ENCODE measurements at places on chromosomes 1 and 21.
A peak's percentile ranks its signal among the peaks of the same experiment; 100 is the strongest.

DNA sequence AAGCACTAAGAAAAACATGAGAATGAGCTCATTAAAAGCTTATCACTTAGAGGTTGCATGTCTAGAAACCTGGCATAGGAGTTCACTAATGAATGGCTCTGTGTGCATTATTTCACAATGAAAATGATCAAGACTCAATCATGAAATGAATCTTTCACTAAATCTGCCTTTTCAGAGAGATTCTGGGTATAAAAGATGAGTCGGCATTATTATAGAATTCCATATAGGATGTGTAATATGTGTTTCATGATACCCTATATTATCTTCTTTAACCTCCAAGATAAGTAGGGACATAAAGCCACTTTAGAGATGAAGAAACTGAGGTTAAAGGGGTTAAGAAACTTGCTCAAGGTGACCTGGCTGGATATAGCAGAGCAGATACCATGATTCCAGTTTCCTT lies 368.1 kb downstream of the DUSP10 start:
- DNase-seq = no peak

DNA sequence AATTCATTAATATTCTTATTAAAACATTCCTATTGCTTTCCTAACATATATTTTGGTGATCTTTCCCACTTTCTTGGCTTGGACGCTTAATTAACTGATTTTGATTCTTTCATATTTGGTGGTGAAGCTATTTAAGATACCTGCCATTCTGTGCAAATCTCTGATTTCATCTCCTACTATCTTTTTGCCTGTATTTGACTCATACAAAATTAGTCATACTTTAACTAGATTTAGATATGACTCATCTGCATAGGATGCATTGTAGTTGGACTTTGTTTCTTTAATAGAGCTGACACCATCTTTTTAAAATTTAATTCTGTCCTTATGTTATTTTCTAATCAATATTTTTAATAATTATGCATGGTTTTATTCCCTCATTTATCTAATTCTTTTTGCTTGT lies 93.8 kb upstream of the PLPPR4 start:
- DNase-seq = peak; percentile 34

- DNase-seq = peak; percentile 42
Observed at GRCh38 chr21:44800103-44800502, 1.5 kb downstream of the UBE2G2 start.

GRCh38 chr1:240635466-240636256 lies 23.7 kb upstream of the GREM2 start:
- no peak for DNase-seq

DNA sequence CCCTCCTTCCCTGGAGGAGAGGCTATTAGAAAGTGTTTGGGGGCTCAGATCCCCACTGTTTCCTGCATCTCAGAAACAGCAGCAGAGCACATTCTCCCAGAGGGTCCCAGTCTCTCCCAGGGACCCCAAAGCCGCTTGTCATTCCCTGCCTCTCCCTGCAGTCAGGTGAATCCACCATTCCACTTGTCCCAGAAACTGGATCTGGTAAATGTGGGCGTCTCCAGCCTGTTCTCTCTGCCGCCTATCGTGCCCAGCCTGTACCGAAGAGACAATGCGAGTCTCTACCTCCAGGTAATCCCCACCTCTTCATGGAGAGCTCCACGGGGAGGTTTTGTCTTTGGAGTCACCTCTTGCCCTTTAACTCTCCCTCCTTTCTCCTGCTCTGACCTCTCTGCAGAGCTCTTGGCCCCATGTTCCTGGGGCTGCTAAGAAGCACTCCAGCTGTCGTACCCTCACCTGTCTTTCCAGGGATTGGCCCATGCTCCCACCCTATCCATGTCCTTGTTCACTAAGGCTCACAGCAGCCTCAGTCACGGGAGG lies 26.9 kb downstream of the INAVA start:
- DNase-seq = no peak

DNA sequence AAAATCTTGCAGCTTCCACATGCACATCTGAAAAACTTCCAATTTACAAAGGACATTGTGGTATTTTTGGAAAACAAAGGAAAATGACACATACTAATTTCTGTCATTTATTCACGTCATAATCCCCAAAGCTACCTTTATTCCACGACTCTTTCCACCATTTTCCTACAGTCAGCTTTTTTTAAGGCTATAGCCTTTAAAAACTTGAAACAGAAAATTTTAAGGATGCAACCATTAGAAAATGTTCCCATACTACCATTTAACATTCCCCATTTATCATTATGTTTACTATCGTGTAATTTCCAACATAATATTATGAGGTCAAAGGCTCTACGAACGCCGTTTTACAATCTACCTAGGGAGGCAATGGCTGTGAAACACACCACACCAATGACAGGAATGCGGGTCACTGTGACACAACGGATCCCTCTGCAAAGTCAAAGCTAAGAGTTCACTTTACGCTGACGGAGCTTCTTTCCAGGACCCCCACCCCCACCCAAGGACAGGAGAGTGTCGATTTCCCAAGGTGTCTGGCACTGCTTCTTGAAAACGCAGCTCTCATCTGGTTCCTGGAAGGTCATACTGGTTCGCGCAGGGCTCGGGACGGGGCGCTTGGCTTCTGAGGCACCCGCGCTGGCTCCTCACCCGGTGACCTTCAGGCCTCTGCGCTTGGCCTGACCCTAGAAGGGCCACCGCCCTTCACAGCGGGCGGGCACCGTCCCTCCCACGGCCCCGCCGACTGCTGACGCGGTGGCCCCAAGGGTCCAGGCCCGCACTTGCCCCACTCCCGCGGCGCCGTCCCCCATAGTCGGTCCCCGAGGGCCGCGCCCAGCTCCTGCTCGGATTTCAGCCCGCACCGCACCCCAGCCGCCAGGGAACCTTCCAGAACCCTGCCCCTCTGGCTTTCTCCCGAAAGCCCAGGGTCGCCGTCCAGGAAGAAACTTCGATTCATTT lies 50.5 kb upstream of the ATF3 start:
- peak; percentile 46 for DNase-seq

DNA sequence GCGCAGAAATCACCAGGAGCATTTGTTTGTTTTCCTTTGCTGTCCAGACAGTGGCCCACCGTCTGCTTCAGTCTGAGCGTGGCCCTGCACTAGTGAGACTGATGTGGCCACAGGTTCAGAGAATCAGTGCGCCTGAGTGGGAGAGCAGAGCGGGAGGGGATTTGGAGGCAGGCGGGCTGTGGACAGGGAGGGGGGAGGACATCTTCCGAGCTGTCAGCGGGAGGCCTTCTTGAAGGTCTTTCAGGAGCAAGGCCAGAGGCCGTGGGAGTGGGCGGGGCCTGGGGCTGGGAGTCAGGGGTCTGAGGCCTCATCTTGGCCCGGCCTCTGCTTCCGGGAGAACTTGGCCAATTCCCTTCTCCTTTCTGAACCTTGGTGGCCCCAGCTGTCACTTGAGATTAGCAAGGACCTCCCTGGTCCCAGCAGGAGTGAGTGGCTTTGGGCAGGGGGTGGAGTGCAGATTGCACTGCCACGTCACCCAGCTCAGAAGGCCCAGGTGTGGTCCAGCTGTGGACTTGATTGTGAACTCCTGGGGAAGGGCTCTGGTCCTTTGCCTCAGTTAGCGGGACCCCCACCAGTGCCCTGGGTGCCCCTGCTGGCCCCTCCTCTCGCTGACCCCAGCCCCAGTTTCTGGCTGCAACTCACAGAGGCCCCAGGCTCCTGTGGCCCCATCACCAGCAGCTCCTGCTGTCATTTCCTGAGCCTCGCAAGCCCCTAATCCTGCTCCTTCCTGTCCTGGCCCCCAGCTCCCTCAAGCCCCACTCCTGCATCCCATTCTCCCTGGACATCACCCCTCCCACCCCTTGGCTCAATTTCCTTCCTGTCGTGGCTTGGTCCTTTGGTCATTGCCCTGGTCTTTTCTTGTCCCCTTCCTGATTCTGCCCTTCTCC lies 8.4 kb downstream of the TNFRSF1B start:
- no peak for DNase-seq

GRCh38 chr1:247833601-247834000 lies 8.1 kb downstream of the OR11L1 start:
- DNase-seq = no peak

GRCh38 chr1:231241750-231242149 lies 738 bp downstream of the GNPAT start:
- peak; percentile 52 for DNase-seq

- DNase-seq = no peak
Observed at GRCh38 chr1:50243939-50244338, 135.2 kb downstream of the ELAVL4 start.

DNA sequence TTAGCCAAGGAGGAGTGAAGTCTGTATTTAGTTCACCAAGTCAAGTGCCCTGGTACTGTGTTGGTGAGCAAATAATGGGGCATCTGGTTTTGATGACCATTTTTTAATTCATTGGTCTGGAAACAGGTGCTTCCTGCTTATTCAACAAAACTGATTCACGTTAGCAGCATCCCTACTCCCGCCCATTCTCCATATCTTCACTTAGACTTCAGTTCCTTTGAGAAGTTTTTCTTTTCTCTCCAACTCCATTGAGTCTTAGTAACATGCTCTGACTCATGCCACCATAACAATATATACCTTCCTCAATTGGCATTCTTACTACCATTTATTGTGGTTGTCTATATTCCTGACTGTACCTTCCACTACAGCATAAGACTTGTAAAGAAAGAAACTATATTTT lies 468.9 kb downstream of the DPYD start:
- no peak for DNase-seq

DNA sequence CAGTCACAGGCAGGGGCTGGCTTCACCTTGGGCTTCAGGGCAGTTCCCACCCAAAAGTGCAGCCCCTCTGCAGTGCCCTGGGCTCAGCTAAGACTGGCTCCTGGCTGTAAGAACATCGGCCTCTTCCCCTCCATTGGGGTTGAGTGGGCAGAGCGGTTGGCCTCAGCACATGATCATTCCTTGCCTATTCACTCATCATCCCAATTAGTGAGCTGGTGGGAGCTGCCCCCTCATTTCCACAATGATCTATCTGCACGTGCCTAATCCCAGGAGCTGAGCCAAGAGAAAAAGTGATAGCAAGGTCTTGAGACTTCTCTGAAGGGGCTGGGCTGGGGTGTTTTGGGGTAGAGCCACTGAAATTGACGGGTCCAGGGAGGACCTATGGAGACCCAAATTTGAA lies 133.6 kb downstream of the SYF2 start:
- DNase-seq = no peak

GRCh38 chr1:155320661-155321617 lies at the start of gene RUSC1:
Gene RUSC1, plus strand, starts transcription at chr1:155320894. Its CDS starts 880 bp downstream, at chr1:155321774.
- peak; percentile 74 for DNase-seq

DNA sequence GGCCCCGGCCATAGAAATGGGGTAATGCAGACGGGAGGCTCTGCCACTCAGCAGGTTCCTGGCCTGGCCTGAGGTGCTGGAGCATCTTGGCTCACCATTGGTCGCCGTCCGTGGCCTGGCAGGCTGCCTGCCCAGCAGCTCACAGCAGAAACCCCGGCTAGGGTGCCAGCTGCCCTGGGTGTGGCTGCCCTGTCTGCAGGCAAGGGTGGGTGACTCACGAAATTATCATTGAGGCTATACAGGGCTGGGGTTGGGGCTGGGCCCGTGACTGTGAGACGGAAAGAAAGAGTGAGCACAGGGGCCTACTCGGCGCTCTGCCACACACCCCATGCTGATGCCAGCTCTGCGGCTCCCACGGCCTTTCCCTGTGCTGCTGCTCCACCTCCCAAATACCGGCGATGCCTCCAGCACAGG lies 8.0 kb upstream of the PKP1 start:
- no peak for DNase-seq

GRCh38 chr1:15005116-15005515 lies 148.4 kb upstream of the TMEM51 start:
- no peak for DNase-seq

DNA sequence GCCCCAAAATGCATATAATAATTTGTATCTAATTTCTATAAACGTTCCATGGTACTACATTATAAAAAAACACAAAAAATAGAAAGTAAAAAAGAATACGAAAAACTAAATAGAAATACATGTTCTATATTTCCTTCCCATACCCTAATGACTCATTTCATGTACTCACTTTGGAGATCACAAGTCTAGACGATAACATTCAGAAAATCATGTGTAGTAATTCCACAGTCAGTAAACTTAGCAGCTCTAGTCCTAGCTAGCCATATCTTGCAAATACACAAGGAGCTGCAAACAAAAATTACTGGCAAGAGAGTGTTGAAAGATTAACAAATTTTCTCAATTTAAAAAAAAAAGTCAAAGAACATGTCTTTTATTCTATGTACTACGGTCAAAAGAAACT lies 1.4 kb downstream of the GOLPH3L start:
- no peak for DNase-seq

DNA sequence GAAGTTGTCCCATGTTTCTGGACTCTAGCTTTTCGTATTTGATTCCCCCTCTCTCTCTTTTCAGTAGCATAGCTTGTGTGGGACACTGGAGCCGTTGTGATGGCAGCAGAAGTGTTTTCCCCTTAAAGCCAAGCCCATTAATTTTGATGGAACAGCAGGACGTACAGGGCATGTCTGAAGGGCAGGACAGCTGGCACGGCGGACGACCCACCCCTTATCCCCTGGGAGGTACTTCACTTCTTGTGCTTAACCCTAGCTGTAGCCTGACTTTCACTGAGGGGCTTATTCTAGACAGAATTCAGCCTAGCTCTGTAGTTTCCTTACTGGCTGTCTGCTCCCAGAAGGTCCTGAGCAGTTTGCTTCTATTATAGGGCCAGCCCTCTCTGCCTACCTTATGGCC lies 8.6 kb upstream of the PPFIA4 start:
- no peak for DNase-seq

GRCh38 chr1:36256558-36257374 lies 32.5 kb downstream of the THRAP3 start:
- DNase-seq = no peak

DNA sequence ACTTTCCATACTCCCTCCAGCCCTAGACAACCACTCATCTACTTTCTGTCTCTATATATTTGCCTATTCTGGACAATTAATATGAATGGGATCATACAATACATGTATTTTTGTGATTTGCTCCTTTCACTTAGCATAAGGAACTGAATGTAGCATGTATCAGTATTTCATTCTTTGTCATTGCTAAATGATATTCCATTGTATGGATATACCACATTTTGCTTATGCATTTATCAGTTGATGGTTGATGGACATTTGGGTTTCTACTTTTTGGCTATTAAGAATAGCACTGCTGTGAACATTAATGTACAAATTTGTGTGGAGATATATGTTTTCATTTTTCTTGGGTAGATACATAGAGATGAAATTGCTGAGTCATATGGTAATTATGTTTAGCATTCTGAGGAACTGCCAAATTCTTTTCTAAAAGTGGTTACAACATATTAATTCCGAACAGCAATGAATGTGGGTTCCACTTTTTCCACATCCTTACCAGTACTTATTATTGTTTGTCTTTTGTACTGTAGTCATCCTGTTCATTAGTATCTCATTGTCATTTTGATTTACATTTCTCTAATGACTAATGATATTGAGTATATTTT lies 121.0 kb downstream of the LRRC40 start:
- no peak for DNase-seq

GRCh38 chr1:231417513-231417912 lies 4.6 kb downstream of the EGLN1 start:
- no peak for DNase-seq

DNA sequence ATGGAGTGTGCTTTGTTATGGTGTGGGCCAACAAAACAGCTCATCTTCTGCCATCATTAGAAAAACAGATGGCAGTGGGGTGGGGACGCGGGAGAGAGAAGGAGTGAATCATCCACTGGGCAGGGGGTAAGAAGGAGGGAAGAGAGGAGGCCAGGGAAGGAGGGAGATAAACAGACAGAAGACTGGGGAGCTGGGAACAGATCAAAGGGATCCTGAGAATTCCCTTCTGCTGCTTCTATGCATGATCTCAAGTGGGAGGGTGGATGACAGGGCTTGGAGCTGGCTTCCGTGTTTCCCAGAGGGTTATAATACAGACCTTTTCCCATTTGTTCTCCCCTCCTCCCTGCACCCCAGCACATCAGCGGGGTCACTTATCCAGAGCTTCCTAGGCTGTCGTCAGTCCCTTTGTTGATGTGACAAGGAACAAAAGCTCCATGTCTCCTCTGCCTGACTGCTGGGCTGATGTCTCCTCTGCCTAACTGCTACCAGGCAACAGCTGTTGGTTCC lies 338.6 kb downstream of the PAPPA2 start:
- no peak for DNase-seq
